HCT116 (cell line): ENCODE measurements at places on chromosomes 7 and 10.
A peak's percentile ranks its signal among the peaks of the same experiment; 100 is the strongest.

DNA sequence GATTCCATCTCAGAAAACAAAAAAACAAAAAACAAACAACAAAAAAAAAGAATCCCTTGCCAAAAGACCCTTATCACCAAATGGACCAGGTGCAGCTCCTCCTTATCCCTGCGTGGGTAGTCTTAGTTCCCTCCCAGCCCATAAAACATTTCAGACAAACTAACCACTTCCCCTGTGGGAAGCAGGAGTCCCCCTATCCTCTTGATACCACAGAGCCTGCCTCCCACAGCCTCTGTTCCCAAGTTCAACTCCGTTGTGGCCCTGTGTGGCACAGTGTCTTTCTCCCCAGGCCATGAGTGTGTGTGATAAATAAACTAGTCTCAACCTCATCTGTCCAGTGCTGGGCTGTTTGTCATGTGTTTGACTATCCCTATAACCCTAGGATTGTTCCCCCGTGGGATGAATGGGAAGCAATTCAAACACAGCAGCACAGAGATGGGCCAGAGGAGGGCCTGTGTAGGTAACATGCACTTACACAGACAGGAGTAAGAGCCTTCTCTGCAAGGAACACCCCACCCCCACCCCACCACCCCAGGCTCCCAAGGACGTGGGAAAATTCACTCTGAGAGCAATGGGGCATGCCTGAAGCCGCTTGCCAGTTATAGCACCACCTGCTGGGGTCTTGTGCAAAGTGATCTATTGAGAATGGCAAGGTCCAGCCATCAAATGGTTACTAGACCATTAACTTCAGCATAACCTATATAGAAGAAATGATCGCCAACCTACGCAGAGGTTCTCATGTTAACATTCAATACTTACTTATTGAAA lies 147.1 kb upstream of the GHITM start:
- DNase-seq, result peak; percentile 35

- no peak for DNase-seq
These were observed 46.9 kb downstream of the VWA2 start for GRCh38 chr10:114285961-114286441.

DNA sequence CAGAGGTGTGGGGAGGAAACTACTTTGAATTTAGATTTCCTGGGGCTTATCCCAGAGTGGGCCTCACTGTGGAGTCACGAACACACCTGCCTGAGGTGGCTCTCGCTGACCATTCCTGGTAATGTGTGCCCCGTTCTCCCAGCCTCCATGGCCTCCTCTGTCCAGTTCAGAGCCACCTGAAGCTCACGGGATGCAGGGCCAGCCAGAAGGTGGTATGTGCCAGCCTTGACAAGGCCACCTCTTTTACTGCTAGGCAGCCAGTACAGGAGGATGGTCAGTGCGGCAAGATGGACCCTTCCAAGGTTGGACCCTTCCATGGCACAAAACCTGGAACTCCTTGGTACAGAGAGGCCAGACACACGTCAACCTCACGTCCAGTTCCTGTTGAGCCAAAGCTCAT lies 210.3 kb downstream of the DNAJB6 start:
- DNase-seq, result no peak

GRCh38 chr10:111211706-111212105 lies 134.9 kb downstream of the ADRA2A start:
- no peak for DNase-seq

- DNase-seq, result no peak
These were observed 327.9 kb downstream of the SFMBT2 start for GRCh38 chr10:7082967-7083366.

GRCh38 chr7:71553306-71553705 lies 421.4 kb downstream of the GALNT17 start:
- no peak for DNase-seq

DNA sequence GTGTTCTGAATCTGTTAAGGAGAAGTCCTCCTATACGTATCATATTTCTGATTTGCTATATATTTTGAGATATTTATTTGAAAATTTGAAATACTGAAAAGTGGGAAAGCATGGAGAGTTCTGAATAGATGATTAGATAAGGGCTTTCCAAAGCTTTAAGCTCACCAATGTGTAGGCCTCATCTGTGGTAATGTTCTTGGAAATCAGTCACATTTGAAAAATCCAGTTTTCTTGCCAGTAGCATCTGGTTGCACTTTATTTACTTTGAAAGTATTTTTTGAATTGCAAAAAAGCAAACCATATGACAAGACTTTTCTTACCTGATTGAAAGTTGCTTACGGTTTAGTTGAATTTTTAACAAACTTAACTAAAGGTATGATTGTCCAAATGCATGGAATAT lies 21.7 kb downstream of the ADD3 start:
- no peak for DNase-seq

GRCh38 chr10:101134299-101135127 lies 3.4 kb downstream of the TLX1 start:
- DNase-seq, result no peak

- no peak for DNase-seq
These were observed 68.3 kb downstream of the MLLT10 start for GRCh38 chr10:21602313-21602712.

DNA sequence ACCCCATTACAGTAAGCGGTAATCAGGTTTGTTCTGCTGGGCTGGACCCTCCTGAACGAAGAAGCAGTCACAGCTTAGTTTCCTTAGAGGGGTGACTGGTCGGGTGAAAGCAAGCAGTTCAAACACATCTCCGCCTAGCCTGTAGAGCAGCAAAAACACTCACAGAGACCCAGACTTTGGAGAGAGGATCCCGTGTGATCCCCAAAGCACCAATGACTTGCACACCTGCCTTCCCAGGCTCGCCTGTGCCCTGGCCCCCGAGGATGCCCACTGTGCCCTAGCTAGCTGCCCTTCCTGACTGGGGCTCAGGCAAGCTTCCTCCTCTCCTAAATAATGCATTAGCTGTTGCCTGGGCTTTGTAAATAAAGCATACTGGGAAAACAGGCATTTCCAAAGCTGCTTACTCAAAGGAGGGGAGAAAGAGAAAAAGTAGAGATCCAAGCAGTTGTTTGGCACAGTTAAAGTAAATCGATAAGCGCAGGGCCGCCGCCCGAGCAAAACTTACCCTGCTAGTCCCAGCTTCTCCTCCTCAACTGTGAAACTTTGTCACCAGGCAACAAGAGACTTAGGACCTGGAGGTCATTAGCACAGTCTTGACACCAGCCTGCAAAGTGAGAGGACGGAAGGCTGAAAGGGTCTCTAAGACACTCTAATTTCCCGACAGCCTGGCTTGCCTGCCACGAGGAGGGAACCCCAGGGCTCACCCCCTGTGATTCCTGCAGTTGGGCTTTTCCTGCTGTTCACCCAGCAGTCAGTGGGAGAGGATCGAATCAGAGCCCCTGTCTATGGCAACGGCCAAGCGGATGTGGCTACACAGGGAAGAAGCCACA lies 4.8 kb downstream of the LRRC18 start:
- no peak for DNase-seq

GRCh38 chr7:100933734-100934133 lies 15.6 kb upstream of the MUC3A start:
- no peak for DNase-seq

GRCh38 chr7:96495751-96496216 lies 173.9 kb upstream of the SLC25A13 start:
- no peak for DNase-seq

DNA sequence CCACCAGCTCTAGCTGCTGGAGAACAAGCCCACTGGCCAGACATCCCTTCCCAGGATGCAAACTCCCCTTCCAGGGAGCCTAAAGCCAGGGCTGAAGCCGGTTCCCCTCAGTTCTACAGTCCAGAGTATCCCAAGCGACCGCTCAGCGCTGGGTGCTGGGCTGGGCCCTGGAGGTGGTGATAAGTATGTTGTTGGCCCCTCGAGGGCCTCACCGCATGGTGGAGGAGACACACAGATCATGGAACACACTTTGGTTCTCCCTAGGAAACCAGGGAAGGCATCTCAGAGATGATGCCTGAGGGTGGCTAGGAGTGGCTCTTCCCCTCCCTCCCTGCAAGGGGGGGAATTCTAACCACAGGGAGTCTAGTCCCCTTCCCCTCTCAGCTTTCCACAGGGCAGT lies 4.4 kb downstream of the PODXL start:
- no peak for DNase-seq

GRCh38 chr10:22821501-22821900 lies 106.4 kb upstream of the ARMC3 start:
- DNase-seq, result no peak

DNA sequence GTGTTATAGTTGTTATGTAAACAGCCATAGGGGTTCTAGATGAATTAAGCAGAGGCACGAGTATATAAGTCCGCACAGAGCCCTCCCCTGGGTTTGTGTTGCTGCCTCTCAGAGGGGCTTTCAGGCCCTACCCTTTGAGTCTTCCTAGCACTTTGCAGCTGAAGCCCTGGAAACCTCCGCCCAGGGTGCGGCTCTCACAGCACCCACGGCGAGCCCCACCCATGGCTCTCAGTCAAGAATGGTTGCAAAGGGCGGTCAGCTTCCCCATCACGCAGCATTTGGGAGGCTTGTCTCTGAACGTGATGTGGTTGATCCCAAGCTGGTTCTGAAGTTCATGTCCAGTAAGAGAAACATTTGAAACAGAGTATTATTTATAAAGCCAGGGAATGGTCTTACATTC lies 18.8 kb upstream of the INSIG1 start:
- no peak for DNase-seq

GRCh38 chr7:91351374-91351773 lies 87.1 kb downstream of the FZD1 start:
- DNase-seq, result no peak

DNA sequence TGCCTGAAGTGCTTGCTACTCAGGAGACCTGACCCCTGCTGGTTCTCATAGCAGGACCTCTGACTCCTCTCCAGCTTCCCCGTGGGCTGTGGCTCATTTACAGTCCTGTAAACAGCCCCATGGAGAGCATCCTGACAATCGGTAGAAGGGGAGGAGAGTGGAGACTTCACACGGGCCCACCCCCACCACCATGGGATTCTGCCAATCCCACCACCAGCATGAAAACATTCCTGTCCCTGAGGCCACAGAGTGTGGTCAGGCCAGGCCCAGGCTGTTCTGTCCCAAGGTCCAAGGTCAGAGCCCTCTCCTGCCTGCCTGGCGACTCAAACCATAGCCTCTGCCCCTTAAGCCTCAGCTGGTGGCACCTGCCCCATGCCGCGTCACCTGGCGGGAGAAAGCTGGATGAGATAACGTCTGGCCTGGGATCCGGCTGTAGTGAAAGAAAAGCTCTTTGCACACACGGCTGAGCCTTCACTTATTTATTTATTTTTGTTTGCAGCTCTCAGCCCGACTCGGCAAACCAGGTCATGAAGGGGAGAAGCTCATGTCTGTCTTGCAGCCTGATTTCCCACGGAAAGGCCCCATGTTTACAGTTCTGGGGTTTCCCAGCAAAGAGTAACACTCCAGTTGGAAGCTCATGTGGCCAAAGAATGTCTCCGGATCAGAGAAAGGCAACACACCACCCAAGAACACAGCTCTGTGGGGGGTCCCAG lies 293.6 kb upstream of the ZMIZ1 start:
- DNase-seq, result no peak

DNA sequence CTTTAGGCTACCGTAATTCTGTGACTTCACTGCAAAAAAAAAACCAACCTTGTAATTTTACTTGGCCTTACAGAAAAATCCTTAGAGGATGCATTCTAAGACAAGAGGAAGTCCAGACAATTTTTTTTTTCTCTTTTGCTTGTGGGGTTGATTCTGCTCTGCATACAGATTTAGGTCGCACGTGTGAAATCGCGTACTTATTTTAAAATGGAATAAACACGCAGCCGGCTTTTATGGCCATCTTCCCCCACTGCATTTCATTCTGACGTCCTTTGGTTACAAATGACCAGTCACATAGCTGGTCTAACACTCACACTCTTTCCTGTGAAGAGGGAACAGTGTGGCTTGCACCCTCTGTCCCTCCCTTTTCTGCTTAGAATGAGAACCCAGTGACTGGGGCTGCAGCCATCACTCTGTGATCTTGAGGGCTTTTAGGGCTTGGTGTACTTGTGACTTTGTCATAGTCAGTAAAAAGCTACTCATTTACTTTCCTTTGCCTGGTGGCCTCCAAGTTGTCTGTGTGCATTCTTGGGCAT lies 63.6 kb upstream of the CARD11 start:
- no peak for DNase-seq

GRCh38 chr10:49115015-49115795 lies at the start of gene VSTM4:
Gene VSTM4, minus strand, starts transcription at chr10:49115522. Its CDS starts 37 bp downstream, at chr10:49115485.
- no peak for DNase-seq

DNA sequence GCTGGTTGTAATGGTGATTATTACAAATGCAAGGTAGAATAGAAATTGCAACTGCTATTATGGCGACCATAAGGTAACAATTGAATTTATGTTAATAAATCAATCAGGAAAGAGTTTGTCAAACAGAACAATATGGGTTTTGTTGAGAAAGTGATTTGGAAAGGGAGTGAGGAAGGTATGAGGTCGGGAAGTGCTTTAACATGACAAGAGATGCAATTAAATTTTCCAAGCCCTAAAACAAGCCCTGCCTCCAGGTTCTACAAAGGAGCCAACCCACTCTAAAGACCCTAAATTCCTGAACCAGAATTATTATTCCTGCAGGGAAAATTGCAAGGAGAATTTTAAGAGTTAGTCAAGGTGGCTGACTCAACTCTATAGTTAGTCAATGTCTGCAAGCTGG lies 363.7 kb downstream of the BMPER start:
- no peak for DNase-seq

GRCh38 chr7:106623853-106624252 lies 37.1 kb downstream of the CCDC71L start:
- no peak for DNase-seq

DNA sequence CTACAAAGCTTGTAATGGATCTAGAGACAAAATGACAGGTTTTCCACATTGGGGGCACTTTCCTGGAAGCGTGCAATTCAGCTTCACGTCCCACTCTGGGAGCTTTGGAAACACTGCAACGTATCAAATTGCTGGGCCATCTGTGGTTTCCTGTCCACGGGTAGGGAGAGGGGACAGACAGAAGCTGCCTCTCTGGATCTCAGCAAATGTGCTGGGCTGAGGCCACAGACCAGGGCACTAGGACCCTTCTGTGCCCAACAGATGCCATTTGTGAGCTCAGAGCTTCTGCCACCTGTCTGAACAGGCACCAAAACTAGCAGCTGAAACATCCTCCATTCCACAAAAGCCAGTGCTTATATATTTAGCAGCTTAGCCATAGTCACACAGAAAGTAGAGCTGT lies 40.9 kb upstream of the FRMD4A start:
- DNase-seq, result no peak

DNA sequence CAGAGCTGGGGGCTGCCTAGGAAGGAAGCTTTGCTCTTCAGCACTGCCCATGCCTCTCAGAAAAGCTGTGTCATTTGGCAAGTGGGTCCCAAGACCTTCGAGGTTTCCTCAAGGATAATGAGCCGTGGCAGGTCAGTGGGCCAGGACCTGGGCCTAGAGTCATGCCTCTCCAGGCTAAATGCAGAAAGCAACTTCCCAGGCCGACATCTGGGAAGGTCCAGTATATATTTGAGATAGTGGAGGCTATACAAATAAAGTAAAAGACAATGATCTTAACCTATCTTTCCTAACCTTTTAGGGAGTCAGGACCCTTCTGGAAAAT lies 2.4 kb upstream of the HOXA10 start:
- DNase-seq, result no peak

GRCh38 chr10:129971381-129972144 lies 7.5 kb upstream of the EBF3 start:
- DNase-seq, result no peak

GRCh38 chr7:116786791-116787443 lies 75.5 kb upstream of the CAPZA2 start:
- DNase-seq, result no peak
